ENCODE measurements at places on chromosomes 4 and X.

- no peak for DNase-seq
Measured at GRCh38 chrX:101397779-101398178, 7.0 kb downstream of the RPL36A start.

GRCh38 chr4:120616041-120616440 is 306.5 kb downstream of the PRDM5 start:
- no peak for DNase-seq

GRCh38 chrX:45068569-45068968 is 132.1 kb downstream of the DIPK2B start:
- DNase-seq, result peak; percentile 8

DNA sequence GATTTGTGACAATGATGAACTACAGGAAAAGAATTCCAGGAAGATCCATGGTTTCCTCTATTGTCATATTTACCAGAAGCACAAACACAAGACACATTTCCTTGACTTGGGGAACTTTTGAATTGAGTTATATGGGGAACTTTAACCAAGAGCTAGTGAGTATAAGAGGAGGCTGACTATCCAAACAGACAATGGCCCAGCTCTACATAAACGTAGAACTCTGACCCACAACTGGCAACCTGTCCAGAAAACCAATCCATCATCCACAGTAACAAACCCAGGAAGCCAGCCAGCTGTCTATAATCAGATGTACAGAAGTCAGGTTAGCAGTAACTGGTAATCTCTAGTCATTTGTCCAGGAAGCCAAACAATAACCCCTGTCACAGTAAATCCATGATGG is 167.0 kb upstream of the CPEB2 start:
- no peak for DNase-seq

DNA sequence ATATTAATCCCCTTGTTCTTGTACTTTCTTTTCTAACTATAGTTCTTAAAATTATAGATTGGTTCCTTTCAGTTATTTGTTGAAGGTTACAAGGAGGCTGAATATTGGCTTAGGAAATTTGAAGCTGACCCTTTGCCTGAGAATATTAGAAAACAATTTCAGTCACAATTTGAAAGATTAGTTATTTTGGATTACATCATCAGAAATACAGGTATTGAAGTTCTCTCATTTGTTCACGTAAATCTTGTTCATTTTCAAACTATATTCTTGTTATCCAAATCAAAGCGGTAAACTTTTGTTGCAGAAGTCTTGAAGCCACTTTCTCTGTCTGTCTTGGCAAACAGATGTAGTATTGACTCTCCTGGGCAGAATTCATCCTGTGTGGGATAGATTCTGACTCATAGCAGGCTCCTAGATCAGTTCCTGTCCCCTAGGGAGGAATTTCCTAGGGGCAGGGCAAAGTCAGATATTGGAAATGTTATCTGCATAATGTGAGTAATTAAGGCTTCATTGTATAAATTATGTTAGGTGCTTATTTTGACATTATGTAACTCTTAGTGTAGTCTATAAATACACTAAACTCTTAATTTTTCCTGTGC is 25.2 kb downstream of the PI4K2B start:
- no peak for DNase-seq

DNA sequence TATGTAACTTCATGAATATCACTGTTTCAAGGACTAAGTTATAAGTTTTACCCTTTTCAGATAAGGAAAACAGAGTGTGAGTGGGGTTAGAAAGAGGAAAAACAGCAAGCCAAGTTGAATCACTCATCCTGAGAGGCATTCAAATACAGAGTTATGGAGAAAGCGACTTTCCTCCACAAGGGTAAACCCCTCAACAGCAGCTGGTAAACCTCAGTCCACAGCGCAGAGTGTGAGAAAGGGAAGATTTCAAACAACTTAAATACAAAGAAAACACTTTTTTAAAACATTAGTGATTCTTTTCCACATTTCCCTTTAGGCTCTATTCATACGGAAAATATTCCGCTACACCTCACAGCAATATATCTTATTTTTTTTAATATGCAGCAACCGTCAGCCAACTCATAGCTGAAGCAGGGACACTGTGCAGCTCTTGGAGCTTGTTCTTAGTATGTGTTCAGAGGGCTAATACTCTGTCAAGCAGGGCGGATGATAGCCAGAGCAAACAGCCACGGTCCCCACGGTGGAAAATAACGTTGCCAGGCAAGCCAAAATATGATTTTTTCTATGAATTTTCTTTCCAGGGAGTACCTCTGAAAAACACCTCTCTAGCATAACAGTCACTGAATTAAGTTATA is 488.9 kb upstream of the FAT1 start:
- DNase-seq, result no peak

DNA sequence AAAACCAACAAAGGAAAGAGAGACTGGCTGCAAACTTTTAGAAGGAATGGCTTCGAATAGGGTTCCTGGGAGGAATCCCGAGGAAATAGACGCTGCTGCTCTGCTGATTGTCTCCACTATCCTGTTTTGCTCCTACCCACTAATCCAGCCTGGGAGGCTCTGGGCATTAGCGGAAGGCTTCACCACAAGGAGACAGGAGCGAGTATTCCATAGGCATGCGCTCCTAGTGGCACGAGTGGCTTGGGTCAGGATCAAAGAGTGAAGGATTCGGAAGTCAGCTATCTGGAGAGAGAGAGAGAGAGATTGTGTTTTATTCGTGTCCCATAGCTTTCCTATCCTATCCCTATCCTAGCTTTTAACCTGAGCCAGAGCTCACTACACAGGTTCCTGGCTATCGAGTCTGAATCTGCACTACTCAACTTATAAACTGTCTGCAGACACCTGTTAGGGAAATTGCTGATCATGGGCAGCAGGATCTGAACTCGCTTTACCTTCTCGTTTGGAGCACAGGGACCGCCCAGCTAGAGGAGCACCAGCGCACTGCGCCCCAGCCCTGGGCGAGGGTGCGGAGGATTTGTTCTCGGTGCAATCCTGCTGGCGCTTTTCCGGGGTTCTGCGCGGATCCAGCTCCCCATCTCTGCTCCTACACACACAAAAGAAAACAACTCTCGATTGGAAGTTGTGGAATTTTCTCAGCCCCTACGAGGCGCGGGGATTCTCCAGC is 740 bp upstream of the NPY2R start:
- no peak for DNase-seq

- DNase-seq, result no peak
Measured at GRCh38 chrX:91279479-91279878, 155.2 kb upstream of the PABPC5 start.

DNA sequence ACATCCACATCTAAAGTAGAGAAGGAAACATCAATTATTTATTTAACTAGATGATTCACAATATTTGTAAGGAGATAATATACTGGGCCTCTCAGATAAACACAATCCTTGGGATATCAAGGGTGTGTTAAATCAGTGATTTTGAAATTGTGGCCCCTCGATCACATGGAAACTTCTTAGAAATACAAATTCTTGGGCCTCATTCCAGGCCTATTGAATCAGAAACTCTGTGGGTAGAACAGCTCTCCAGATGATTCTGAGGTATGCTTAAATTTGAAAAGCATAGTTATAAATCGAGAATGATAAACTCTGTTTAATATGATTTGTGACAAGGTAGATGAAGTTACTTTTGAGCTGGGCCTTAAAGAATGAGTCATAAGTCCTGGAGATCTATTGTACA is 64.3 kb upstream of the GPR174 start:
- no peak for DNase-seq

- DNase-seq, result no peak
Measured at GRCh38 chrX:25976683-25977310, 161.3 kb upstream of the MAGEB18 start.

DNA sequence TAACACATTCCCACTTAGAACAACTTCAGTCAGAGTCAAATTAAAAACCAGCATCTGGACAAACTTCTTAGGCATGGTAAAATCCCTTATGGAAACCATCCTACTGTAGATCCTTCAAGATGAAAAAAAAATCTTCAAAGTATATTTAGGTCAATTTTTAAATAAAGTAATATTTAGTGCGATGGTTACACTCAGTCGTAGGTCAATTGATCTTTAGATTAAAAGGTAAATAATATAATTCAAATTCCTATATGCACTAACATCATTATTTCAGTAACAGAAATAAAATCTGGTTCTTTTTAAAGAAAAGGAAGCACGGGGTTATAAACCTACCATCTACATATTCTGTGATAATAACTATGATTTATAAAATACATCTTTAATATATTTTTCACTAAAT is at the start of gene UGT2A2:
Gene UGT2A2 (minus strand): TSS at position 101 of the 400 bp plus-strand sequence. CDS start 2 bp downstream, at position 99.
- no peak for DNase-seq

GRCh38 chr4:1521821-1522361 is 115.6 kb upstream of the NKX1-1 start:
- DNase-seq, result no peak

GRCh38 chr4:7828011-7828720 is 111.5 kb downstream of the AFAP1 start:
- no peak for DNase-seq

DNA sequence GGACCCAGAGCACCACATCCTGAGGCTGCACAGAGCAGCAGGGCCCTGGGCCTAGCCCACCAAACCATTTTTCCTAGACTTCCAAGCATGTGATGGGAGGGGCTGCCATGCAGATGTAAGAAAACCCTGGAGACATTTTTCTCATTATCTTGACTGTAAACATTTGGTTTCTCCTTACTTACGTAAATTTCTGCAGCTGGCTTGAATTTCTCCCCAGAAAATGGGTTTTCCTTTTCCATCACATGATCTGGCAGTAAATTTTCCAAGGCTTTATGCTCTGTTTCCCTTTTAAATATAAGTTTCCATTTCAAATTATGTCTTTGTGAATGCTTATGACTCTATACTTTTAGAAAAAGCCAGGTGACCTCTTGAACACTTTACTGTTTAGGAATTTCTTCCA is 945.9 kb upstream of the NDST4 start:
- DNase-seq, result no peak

DNA sequence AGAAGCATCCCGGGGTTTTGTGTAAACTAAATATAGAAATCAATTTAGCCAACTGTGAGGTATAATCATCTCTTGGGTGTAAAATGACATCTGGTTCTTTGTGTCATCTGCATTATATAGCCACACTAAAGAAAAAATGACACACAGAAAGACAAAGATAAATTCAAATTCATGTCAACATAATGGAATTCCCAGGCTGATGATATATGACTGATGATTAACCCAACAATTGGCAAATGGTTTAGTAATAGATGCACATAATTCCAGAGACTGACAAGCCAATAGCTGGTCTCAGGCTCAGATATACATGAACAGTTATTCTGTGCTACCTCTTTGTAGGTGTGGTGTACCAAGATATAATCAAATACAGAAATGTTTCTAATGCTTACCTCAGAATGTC is 375.4 kb upstream of the PITX2 start:
- DNase-seq, result no peak

DNA sequence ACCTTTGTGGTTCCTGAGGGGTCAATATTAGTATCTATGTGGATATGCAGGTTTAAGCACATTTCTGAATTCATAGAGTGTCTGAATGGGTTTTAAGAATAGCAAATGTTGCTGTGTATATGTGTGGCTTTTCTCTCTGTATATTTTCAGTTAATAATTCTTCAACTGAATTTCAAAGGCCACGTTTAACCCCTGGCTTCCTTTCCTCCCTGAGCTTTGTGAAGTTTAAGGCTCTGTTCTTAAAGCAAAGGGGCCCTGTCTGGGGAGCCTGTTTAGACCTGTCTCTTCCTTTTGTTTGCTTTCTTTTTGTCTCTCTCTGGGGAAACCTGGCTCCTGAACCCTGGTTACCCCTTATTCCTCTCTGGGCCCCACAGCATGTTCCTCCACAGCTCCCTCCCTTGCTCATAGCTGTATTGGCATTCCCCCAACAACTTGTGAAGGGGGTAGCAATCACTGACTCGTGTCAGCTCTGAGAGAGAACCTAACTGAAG is 139.1 kb downstream of the COL4A6 start:
- no peak for DNase-seq

- DNase-seq, result no peak
Measured at GRCh38 chrX:123990169-123990568, 28.7 kb downstream of the STAG2 start.

- DNase-seq, result no peak
Measured at GRCh38 chr4:99457270-99457669, 22.1 kb upstream of the ADH7 start.

DNA sequence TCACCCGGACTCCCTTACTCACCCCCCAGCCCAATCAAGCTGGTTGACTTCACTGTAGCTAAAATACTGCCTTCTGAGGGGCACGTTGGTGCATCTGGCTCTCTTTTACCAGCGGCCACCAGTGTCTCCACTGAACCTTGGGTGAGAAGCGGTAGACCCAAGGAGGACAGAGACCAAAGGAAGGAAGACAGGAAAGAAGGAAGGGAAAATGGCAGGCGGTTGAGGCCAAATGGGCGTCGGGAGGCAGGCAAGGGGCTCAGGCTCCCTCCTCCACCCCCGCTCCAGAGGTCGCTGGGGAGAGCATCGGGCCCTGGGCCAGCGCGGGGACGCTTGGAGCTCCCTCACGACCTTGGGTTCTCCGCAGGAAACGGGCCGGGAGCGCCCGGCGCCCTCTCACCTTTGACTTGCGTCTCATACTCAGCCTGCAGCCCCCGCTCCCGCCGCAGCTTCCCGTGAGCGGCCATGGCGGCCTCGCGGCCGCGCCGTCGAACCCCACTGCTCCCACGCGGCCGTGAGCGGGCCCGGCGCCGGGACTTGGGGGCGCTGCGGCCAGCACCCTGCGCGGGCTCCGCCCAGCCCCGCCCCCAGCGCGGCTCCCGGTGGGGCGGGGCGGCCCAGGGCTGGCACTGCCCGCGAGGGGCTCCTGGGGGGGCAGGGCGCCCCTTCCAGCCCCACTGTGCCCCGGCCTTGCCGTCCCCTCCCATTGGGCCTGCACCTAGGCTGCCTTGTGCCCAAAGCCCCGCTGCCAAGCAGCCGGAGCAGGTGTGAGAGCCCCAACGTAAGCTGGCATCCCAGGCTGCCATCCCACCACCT is at the start of gene ARHGAP4:
Gene ARHGAP4 (minus strand): TSS at position 526 of the 813 bp plus-strand sequence. CDS start 62 bp downstream, at position 464.
- DNase-seq, result peak; percentile 70

DNA sequence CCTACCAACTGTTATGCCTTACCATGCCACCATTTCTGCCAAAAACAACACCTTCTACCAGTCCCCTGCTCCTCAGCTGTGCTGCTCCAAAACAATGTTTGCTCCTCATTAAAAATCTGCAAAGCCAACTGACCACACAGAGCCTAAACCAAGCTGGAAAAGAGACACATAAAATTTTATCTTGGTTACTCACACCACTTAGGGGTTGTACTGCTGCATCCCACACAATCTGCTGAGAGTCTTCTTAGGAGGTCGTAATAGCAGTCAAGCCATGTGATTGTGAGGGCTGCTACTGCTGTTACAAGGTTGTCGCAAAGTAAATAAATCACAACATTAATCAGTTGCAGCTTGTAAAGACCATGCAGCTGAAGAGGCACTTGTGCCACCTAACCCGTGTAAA is 607.4 kb upstream of the FAM241A start:
- DNase-seq, result no peak

- DNase-seq, result no peak
Measured at GRCh38 chr4:25032126-25032525, 1.4 kb upstream of the LGI2 start.

DNA sequence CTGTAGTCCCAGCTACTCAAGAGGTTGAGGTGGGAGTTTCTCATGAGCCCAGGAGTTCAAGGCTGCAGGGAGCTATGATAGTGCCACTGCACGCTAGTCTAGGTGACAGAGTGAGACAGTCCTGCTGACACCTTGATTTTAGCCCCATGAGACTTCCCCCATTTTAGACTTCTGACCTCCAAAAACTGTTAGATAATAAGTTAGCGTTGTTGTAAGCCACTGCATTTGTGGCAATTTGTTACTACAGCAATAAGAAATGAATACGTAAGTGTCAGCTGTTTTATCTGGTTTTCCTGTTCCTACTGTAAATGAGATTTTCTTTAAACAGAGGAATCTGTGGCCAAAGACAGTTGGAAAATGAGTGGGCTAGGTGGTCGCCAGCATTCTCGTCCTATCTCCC is 83.9 kb downstream of the ARHGAP10 start:
- DNase-seq, result no peak
